ENCODE measurements at places on chromosomes 2 and 18.

DNA sequence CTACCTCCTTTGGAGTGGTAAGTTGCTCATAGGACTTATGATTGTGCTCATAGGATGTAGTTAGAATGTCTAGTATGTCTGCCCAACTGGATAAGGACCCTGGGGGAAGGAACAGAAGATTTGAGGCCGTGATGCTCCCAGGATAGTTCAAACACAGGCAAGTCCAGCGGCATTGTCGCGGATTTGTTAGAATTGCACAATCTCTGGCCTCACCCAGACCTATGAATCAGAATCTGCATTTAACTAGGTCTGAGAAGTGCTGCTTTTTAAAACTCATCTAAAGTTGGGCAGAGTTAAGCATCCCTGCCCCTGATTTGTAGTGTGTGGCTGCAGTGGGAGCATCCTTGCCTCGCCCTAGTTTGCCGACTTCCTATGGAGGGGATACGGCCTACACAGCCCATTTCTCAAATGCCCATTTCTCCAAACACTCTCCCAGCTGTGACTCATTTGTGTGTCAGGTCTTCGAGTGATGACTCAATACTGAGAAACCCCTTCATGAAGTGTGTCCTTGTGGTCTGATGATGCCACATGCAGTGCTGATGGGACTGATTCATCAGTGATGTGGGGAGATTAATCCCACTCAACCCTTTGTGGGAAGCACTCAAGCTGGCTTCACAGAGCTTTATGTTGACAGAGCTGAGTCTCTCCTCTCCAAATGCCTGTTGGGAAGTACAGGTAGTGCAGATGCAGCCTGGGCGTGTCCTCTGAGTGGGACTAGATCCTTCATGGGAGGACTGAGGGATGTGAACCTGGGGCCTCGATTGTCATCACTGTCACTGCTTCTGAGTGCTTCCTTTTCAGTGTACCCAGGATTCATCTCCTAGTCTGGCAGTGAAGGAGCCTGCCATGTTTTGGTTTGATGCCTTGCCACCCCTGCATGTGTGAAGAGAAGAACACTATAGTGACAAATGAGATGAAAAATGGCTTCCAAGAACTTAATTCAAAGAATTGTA, 18.7 kb downstream of the SMIM21 start:
- H3K36me3 ChIP-seq: no peaks in the 10 kb centered on the region
- no peaks in the 10 kb centered on the region for H3K27me3 ChIP-seq
- DNase-seq: peak; percentile 87
- peak overlapping the region; percentile 66 for H3K27ac ChIP-seq

- no peak overlapping the region for H3K27ac ChIP-seq
- peaks cover 2% of the 10 kb centered on the region for H3K27me3 ChIP-seq
- H3K4me3 ChIP-seq: no peak overlapping the region
- H3K36me3 ChIP-seq: no peaks in the 10 kb centered on the region
- DNase-seq: peak; percentile 30
Observed at GRCh38 chr2:239475161-239476028, 74.6 kb upstream of the HDAC4 start.

GRCh38 chr2:134379293-134379692, 125.4 kb downstream of the MGAT5 start:
- no peak for DNase-seq
- no peaks in the 10 kb centered on the region for H3K36me3 ChIP-seq
- H3K27me3 ChIP-seq: no peaks in the 10 kb centered on the region
- no peak overlapping the region for H3K4me3 ChIP-seq
- no peaks in the 10 kb centered on the region for H3K4me1 ChIP-seq

GRCh38 chr2:20624884-20625485, 25.9 kb downstream of the HS1BP3 start:
- H3K4me3 ChIP-seq: no peak overlapping the region
- no peaks in the 10 kb centered on the region for H3K27me3 ChIP-seq

DNA sequence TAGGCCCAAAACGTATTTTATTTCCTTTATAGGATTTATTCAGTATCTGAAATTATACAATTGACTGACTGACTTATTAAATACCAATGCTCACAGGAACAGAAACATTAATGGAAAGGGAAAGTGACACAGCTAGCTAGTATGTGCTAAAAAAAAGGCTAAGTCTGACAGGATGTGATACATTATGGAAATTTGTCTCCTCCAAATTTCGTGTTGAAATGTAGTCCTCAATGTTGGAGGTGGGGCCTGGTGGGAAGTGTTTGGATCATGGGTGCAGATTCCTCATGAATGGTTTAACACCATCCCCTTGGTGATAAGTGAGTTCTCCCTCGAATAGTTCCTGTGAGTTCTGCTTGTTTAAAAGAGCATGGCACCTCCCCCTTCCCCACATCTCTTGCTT, 70.6 kb upstream of the WDR75 start:
- H3K27ac ChIP-seq: peak overlapping the region; percentile 67
- no peaks in the 10 kb centered on the region for H3K36me3 ChIP-seq
- H3K27me3 ChIP-seq: no peaks in the 10 kb centered on the region

- DNase-seq: no peak
- H3K27me3 ChIP-seq: peaks cover 2% of the 10 kb centered on the region
- H3K4me3 ChIP-seq: no peak overlapping the region
Observed at GRCh38 chr2:239470151-239470900, 69.5 kb upstream of the HDAC4 start.

GRCh38 chr2:128438091-128438490, 119.4 kb upstream of the HS6ST1 start:
- H3K4me1 ChIP-seq: no peaks in the 10 kb centered on the region
- H3K4me3 ChIP-seq: no peak overlapping the region
- H3K27me3 ChIP-seq: no peaks in the 10 kb centered on the region
- no peak overlapping the region for H3K27ac ChIP-seq
- peak; percentile 45 for DNase-seq
- H3K36me3 ChIP-seq: no peaks in the 10 kb centered on the region

GRCh38 chr2:101698014-101698843, 722 bp downstream of the MAP4K4 start:
- H3K36me3 ChIP-seq: peaks cover 49% of the 10 kb centered on the region
- H3K4me3 ChIP-seq: peak overlapping the region; percentile 95
- H3K4me1 ChIP-seq: peaks cover 14% of the 10 kb centered on the region
- no peak for DNase-seq
- peak overlapping the region; percentile 77 for H3K27ac ChIP-seq
- H3K27me3 ChIP-seq: no peaks in the 10 kb centered on the region

DNA sequence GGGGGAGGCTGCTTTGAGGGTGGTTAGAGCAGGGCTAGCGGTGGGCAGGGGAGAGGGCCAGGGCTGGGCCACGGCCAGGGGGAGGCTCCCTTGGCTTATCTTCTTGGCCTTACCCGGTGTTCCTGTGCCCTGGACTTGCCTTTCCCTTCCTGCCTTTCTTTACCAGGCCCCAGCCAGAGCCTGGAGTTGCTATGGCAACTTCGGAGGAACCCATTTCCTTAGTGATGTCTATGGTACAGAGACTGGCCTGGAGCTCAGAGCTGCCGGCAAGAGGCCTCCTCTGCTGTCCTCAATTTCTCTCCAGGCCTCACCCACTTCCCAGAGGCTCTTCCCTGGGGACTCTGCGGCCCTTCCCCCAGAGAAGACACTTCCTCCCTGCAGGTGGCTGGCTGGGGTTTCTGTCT, 11.5 kb downstream of the SPEG start:
- H3K4me1 ChIP-seq: peaks cover 4% of the 10 kb centered on the region
- H3K36me3 ChIP-seq: peaks cover 10% of the 10 kb centered on the region
- H3K27me3 ChIP-seq: no peaks in the 10 kb centered on the region
- H3K27ac ChIP-seq: no peak overlapping the region
- DNase-seq: peak; percentile 33
- H3K4me3 ChIP-seq: no peak overlapping the region

DNA sequence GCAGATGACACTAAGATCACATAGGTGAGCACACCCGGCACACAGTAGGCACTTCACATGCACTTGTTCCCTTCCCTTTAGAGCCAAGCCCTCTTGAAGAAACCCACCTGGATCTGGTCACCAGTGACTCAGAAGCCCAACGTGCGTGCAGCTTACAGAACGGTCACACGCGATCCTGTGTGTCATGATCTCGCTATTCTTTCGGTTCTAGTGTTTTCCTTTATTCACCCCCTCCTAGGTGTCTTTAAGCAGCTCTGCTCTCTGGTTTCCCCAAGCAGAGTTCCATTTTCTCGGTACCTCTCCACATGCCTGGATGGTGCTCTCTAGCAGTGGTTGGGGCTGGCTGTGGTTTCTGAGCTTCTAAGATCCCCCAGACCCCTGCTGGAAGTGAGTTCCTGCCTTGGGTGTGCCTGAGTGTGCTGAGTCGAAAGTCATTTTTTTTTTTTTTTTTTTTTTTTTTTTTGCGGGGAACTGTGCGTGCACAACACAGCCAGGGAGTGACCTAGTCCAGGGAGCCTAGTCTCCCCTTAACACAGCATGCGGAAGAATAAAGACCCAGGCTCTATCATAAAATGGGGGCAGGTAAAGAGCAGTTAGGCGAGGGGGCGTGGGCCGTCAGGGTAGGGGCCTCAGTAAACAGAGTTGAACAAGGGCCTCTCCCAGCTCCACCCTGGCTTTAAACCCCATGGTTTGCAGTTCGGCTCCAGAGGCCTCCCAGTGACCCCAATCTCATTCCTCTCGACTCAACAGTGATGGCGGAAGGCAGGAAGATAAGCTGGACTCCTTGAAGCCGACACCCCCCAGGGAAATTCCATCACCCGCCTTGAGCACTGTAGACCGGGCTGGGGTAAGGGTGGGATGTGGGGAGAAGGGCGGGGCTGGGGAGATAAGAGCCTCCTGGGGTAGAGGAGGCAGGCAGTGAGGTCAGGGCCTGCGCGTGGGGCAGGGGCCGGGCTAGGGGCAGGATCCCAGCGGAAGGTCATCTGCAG, 29.8 kb upstream of the DNMT3A start:
- DNase-seq: no peak
- no peak overlapping the region for H3K4me3 ChIP-seq
- peaks cover 7% of the 10 kb centered on the region for H3K4me1 ChIP-seq
- no peaks in the 10 kb centered on the region for H3K27me3 ChIP-seq
- no peaks in the 10 kb centered on the region for H3K36me3 ChIP-seq

GRCh38 chr18:48222118-48222517, 187.1 kb downstream of the ZBTB7C start:
- peaks cover 8% of the 10 kb centered on the region for H3K4me1 ChIP-seq
- no peaks in the 10 kb centered on the region for H3K36me3 ChIP-seq
- peak; percentile 84 for DNase-seq
- H3K4me3 ChIP-seq: no peak overlapping the region
- H3K27ac ChIP-seq: no peak overlapping the region

GRCh38 chr2:238308177-238308576, 12.1 kb upstream of the TRAF3IP1 start:
- H3K27me3 ChIP-seq: no peaks in the 10 kb centered on the region
- H3K36me3 ChIP-seq: no peaks in the 10 kb centered on the region
- no peak overlapping the region for H3K27ac ChIP-seq
- H3K4me3 ChIP-seq: no peak overlapping the region
- DNase-seq: no peak

GRCh38 chr2:27078267-27079194, at the start of gene EMILIN1:
TSS of gene EMILIN1 (plus strand) at chr2:27078615. CDS start at chr2:27079066, 451 bp downstream.
- DNase-seq: no peak
- no peaks in the 10 kb centered on the region for H3K36me3 ChIP-seq
- H3K4me3 ChIP-seq: no peak within 1 kb of the TSS
- no peak within 1 kb of the TSS for H3K27ac ChIP-seq
- H3K27me3 ChIP-seq: no peaks in the 10 kb centered on the region

DNA sequence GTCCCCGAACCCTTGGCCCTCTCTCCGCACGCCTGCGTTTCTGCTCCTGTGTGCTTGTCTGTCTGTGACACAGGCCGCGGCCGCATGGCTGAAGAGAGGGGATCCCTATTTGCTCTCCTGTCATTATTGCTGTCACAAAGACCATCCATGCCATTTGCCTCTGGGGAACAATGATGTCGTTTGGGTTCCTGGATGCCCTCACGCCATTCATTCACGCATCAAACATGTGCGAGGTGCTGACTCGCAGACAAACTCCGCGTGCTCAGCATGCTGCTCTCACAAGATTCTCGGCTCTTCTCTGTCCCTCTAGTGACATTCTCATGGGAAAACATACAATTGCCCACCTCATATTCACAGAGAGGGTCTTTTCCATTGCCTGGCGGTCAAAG, 67.8 kb downstream of the ASB1 start:
- no peaks in the 10 kb centered on the region for H3K4me1 ChIP-seq
- H3K27ac ChIP-seq: no peak overlapping the region

DNA sequence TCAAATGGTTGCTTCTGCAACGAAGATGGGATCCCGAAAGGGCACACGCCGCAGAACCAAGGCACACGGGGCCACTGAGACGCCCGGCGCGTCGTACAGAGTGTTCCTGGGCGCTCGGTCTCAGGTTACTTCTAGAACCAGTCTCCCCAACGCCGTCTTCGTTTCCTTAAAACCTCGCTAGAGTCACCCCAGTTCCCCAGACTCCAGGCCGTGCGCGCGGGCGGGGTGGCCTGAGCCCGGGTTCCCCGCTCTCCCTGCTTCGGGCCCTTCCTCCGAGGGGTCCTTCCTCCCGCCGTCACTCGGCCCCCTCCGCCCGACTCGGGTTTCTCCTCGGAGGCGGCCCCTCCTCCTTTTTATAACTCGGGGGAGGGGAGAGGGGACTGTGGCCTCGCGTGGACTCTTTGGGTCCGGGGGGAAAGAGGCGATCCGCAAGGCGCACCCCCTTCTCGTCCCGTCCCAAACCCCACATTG, 774 bp upstream of the FZD7 start:
- H3K4me3 ChIP-seq: peak overlapping the region; percentile 84
- DNase-seq: no peak
- peaks cover 32% of the 10 kb centered on the region for H3K27me3 ChIP-seq
- H3K36me3 ChIP-seq: no peaks in the 10 kb centered on the region
- peak overlapping the region; percentile 68 for H3K27ac ChIP-seq

GRCh38 chr18:48541026-48541746, 2.4 kb downstream of the CTIF start:
- H3K36me3 ChIP-seq: peaks cover 12% of the 10 kb centered on the region
- no peak for DNase-seq
- H3K27ac ChIP-seq: peak overlapping the region; percentile 84
- peak overlapping the region; percentile 77 for H3K4me3 ChIP-seq
- H3K4me1 ChIP-seq: peaks cover 36% of the 10 kb centered on the region

GRCh38 chr2:31203916-31204315, 13.4 kb downstream of the CAPN14 start:
- no peaks in the 10 kb centered on the region for H3K27me3 ChIP-seq
- H3K4me1 ChIP-seq: no peaks in the 10 kb centered on the region
- no peak for DNase-seq
- H3K36me3 ChIP-seq: no peaks in the 10 kb centered on the region
- H3K27ac ChIP-seq: no peak overlapping the region

- peak; percentile 69 for DNase-seq
- no peaks in the 10 kb centered on the region for H3K36me3 ChIP-seq
- peaks cover 11% of the 10 kb centered on the region for H3K4me1 ChIP-seq
- no peak overlapping the region for H3K4me3 ChIP-seq
Observed at GRCh38 chr2:393711-394696, 106.1 kb upstream of the ALKAL2 start.

DNA sequence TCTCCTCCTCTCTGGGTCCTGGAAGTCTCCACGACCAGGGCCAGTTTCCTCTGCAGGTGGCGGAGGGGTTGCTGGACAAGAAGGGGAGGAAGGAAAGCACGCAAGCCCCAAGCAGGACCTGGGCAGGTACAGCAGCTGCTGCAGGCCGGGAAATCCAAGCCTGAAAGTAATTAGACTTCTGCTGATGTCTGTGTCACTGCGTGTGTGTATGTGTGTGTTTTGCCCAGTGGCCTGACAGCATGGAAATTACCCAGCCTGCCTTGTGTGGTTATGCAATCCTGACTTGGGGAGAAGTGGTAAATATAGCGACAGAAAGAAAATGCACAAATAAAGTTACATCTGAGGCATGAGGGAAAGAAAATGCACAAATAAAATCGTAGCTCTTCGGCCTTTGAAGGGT, 121.8 kb upstream of the ZBTB14 start:
- H3K4me1 ChIP-seq: no peaks in the 10 kb centered on the region
- no peak overlapping the region for H3K27ac ChIP-seq
- H3K36me3 ChIP-seq: no peaks in the 10 kb centered on the region
- H3K27me3 ChIP-seq: peaks cover 12% of the 10 kb centered on the region
